ENCODE measurements at places on chromosomes 4 and X.
A peak's percentile ranks its signal among the peaks of the same experiment; 100 is the strongest.

GRCh38 chr4:185849664-185850550, 37.9 kb upstream of the SORBS2 start:
- ATAC-seq, result no peak

- ATAC-seq, result no peak
These were observed 56.7 kb downstream of the SPINK2 start for GRCh38 chr4:56764775-56765174.

DNA sequence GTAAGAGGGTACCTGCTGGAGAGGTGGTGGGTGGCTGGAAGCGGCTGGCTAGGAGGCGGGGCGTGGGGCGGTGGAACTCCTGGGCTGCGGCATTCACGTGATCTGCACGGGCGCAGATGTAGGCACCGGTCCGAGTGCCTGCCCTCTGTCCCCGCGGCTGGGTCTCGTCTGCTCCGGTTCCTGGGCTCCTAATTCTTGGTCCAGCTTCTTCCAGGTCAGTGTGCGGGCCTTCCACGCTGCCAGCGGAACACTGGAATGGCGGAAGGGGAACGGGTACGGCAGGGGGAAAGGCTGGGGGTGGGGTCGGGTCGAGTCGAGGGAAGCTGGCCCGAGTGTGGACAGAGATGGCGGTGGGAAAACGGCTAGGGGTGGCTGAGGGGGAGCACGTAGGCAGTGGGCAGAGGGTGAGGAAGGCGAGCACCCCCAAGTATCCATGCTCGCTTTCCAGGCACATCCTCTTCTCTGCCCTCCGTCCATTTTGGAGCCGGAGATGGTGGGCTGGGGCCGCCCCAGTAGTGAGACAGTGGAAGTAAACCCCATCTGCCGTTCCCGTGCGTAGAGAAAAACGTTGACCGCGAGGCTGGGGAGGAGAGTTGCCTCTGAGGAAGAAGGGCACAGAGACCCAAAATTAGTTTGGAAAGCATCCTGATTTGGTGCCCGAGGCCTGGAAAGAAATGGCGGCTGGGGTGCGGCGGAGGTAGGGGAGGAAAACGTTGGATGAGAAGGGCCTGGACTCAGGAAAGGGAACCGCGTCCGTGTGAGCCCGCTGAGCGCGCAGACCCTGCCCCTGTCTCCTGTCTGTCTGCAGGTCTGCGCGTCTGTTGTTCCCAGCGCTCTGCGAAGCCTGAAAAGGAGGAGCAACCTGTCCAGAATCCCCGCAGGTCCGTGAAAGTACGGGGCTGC, at the start of gene TCEAL4:
Gene TCEAL4 (plus strand): TSS at position 105 of the 903 bp plus-strand sequence. CDS start 1,161 bp downstream, outside the sequence.
- peak; percentile 61 for ATAC-seq

DNA sequence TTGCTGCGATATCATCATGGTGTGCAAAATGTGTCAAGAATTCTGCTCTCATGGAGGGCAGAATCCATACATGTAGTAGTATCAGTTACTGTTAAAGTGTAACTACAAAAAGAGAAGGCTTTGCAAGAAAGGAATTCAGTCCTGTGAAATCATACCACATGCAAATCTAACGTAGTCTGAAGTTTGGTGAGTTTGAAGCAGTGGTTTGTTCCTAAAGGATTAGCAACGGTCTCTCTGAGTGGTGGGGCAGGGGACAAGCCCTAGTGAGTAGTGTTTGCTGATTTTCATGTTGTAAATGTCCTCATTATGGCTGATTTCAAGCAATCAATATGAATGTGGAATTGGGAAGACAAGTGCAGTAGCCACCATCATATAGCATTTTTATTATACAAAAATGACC, 47.1 kb upstream of the CLNK start:
- ATAC-seq, result no peak

- no peak for ATAC-seq
These were observed 200.0 kb downstream of the BCOR start for GRCh38 chrX:39897741-39898097.

DNA sequence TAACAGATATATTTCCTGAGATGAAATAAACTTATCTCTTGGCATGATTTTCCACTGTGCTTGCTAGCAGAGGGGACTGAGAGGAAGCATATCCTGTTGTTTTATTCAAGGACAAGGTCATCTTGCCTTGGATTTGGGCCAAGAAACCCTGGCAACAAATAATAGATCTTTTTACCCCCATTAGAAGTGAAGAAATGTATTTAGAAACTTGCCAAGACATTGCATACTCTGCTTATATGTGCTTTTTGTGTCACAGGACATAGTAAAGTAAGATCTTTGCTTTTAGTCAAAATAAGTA, 170.2 kb downstream of the RAPGEF2 start:
- ATAC-seq, result no peak

DNA sequence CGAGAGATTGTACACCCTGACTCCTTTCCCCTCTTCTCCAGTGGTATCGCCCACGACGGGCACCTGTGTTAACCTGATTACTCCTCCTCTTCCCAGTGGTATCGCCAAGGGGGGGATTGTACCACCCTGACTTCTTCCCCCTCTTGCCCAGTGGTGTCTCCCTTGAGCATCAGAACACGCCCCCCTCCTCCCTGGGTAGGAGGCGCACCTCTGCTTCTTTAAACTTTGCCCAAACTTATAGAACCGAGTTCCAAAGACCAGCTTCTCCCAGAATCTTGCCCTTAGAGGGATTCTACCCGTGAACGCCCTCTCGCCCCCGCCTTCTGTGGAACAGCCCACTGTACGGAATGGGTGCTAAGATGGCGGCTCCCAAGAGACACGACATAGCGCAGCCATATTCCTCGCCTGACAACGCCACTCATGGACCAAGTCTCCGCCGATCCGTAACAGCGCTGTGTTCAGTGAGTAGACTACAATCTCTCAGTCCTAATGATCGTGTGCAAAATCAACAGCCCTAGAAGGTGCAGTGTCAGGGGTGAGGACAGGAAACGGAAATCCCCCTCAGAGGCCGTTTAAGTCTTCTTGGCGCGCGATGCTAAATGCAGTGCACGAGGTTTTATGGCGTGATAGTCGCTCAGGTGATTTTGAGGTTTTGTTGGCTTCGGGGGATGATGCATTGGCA, 4.2 kb upstream of the ZNF157 start:
- ATAC-seq, result peak; percentile 92

DNA sequence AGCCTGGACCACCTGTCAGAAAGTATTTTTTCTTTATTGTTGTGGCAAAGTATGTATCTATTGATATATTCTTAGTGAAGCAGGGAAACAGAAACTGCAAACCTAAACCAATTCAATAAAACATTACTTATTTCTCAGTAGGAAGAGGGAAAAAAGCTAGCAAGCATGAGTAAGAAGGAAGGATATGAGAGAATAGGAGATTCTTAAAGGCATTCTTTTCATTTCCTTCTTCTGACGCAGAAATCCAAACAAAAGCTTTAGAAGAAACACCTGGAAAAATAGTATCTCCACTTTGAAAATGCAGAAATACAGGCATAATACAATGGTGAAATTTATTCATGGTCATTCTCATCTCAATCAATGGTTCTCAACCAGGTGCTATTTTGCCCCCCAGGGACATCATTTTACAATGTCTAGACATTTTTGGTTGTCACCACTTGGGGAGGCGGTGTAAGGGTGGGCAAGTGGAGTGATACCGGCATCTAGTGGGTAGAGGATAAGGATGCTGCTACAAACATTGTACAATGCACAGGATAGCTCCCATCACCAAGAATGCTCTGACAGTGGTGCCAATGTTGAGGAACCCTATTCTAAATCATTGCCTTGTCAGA, 21.7 kb upstream of the ATXN3L start:
- no peak for ATAC-seq

DNA sequence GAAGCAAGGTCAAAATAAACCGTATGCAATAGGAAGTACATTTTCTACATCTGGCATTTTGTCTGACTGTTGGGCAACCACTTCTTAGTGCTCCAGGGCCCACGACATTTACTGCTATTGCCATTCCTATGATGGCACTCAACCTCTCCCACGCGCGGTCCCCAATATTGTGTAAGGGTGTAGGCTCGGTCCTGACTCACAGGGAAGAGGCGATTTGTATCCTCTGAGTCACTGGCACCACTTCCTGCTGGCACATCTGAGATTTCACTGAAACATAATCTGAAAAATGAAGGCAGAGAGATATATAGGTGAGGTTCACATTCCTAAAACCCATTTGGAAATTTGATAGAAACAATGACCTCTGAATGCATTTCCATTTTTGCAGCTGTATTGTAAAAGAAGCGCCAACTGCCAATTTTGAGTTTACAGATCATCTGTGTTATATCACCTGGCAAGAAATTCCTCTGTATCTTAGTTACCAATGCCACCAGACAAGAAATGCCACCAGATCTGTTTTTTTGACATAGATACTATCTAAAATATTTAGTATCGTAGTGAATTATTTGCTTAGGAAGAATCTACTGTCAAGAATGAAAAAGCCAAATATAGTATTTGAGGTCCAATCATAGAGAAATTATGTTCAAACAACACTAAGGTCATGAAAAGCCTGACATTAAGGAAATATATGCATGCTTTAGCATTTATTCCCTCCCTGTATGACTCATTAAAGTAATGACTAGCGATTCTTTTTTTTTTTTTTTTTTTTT, 9.8 kb downstream of the EREG start:
- ATAC-seq, result no peak

- ATAC-seq, result no peak
These were observed 261.9 kb downstream of the CBLL2 start for GRCh38 chrX:22534643-22535042.

GRCh38 chr4:73080789-73081188, 11.3 kb upstream of the COX18 start:
- no peak for ATAC-seq

GRCh38 chr4:82284475-82284857, 89.3 kb downstream of the HNRNPD start:
- no peak for ATAC-seq

- no peak for ATAC-seq
These were observed 5.6 kb downstream of the PAK3 start for GRCh38 chrX:111101580-111101979.

All from activated CD4-positive, CD25-positive, alpha-beta regulatory T cell treated with anti-CD3 and anti-CD28 coated beads, Interleukin-2, amount 50 U/mL, for 24 hours (primary cell).